ENCODE measurements at places on chromosomes 12 and 14.

DNA sequence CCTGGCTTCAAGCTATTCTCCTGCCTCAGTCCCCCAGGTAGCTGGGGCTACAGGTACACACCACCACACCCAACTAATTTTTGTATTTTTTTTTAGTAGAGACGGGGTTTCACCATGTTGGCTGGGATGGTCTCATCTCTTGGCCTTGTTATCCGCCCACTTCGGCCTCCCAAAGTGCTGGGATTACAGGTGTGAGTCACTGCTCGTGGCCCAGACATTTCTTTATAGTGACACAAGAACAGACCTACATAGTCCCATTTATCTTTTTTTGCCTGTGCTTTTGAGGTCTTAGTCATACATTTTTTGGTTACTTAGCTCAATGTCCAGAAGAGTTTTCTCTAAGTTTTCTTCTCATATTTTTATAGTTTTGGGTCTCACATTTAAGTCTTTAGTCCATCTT, 247.4 kb downstream of the SYT10 start:
- DNase-seq: no peak

DNA sequence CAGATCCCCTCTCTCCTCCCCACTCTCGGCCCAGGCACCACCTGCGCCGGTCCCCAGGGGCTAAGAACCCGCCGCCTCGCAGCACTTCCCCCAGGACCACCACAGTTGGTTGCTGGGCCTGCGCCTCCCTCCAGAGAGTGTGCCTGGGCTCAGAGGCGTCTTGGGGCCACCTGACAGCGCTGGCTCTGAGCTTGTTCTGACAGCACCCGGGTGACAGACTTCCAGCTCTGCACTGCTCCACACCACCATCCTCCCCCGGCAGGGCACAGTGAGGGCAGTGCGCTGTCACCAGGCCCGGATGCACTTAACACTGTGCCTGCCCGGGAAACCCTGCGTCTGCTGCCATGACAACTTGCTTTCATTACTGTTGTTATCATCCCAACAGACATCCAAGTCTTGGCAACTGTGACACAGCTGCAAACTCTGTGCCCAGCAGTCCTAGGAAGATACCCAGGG, 6.6 kb downstream of the BRF1 start:
- DNase-seq: peak; percentile 47

GRCh38 chr12:30796313-30796780, 41.6 kb upstream of the CAPRIN2 start:
- DNase-seq: no peak

DNA sequence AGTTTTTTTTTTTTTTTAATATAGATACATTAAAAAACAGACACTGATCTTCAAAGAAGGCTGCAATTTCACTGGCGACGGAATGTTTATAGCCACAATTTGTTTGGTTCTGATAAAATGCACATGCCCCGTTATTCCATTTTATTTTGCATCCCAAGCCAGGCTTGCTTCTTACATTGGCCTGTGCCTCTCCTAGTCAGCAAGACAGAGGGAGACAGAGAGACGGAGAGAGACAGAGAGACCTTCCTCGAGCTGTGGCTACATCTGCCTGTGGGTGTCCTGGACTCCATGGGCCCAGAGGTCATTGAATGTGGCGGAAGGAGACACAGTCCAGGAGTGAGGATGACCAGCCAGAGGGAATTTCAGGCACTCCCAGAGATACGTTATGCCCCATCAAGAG, 926.6 kb downstream of the VRK1 start:
- no peak for DNase-seq

DNA sequence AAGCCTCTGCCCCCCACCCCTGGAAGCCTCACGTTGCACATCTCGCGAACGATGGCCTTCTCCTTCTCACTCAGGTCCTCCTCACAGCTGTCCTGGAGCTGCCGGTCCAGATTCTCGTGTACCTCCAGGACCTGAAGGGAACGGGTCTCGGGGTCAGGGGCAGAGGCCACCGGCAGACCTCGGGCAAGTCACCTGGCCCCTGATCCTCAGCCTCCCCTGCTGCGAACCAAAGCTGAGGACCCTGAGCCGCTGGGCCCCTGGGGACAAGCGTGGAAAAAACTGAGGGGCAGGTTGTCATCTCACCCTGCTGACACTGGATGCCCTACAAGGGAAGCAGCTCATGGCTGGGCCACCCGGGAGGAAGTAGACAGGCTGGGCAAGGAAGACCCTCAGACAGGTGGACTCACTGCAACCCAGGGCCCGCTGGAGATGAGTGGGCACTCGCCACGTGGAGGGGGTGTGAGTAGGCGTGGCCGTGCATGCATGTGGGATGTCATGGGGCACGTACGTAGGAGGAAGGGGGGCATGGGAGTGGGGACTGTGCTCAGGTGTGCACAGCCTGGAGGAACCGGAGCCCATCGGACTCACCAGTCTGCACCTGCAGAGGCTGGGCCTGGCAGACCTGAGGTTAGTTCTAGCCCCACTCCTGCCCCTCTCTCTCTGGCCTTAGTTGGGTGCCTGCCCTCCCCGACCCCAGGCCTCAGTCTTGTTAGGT, 35.1 kb downstream of the CCNK start:
- no peak for DNase-seq

- DNase-seq: peak; percentile 33
These were observed 20.9 kb upstream of the ANO2 start for GRCh38 chr12:5965950-5966383.

DNA sequence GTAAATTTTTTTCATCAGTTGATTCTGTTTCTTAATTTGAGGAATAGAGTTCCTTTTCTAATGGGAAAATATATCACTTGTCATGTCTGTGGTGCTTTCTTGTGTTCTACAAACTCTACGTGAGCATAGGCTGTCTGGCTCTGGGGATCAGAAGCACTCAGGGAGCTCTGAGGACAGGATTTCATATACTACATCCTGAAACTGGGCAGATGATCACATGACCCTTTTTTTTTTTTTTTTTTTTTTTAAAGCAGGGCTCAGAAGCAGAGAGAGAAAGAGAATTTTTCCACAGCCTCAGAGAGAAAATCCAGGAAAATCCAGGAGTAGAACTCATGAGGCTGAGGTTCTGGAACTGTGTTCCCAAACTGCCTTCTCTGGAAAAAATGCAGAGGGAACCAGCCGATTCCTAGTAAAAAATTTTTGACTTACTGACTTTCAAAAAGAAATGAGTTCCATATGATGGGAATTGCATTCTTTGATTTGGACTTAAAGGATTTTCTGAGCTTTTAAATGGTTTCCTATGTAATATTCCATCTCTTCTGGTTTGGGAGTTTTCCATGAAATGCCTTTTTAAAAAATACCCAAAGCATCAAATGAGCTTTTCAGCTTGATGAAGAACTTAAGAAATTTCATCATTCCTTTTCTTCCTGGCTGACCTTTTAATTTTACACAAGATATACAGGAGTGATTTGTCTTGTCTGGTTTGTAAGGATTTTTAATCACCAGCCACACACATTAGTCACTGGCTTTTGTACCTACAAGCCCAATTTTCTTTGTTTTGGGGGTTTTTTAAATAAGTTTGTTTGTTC, 183.1 kb upstream of the HIF1A start:
- DNase-seq: no peak

GRCh38 chr14:84403585-84403984, 1126.4 kb upstream of the FLRT2 start:
- no peak for DNase-seq

DNA sequence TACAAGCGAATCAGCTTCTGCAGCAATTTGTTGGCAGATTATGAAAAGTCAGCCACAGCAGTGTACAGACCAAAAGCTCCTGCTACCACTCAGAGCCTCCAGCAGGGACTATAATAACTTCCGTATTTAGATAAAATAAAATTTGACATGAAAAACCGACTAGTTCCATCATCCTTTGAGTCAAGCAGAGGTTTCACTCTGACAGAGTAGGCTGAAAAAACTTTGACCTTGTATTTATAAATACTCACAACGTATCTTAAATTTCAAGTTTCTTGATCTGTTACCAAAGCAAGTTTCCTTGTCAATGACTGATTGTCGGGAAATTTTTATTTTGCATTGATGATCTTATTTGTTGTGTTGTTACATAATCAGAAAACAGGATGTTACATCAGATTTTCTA, 283.4 kb downstream of the DAD1 start:
- no peak for DNase-seq

- no peak for DNase-seq
These were observed 10.3 kb upstream of the ELK3 start for GRCh38 chr12:96183734-96184370.

DNA sequence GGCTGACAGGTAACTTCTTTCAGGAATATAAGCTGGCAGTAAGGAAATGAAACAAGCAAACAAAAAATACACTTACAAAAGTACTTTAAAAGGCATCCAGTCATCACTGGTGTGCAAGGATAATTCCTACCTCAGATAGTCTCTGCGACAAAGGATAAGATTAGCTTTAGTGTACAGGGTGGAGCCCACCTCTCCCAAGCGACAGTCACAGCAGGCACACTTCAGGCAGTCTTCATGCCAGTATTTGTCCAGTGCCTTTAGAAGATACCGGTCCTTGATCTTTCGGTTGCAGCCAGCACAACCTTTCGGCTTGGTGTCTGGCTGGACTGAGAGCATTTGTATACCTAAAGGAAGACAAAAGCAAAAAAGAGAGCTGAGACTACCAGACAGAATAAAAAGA, 5.4 kb downstream of the LMO3 start:
- no peak for DNase-seq

- DNase-seq: no peak
These were observed 22.8 kb downstream of the FAIM2 start for GRCh38 chr12:49880756-49881414.

- DNase-seq: no peak
These were observed 89.8 kb downstream of the CHST11 start for GRCh38 chr12:104546575-104546974.

DNA sequence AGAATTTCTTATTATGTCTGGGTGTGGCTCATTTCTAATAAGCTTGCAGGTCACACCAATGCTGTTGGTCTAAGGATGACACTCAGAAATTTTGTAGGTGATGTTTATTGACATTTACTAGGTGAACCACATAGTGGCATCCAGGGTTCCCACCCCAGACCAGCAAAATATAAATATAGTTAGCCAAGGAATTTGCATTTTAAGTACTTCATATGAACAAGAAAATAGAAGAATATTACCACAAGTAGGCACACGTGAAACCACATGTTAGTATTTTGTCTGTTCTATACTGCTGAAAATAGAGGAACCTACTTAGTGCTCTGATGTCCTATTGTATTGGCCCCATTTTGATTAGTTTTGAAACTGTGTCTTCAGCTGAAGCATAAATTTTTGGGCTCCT, 71.1 kb downstream of the USP15 start:
- DNase-seq: no peak

DNA sequence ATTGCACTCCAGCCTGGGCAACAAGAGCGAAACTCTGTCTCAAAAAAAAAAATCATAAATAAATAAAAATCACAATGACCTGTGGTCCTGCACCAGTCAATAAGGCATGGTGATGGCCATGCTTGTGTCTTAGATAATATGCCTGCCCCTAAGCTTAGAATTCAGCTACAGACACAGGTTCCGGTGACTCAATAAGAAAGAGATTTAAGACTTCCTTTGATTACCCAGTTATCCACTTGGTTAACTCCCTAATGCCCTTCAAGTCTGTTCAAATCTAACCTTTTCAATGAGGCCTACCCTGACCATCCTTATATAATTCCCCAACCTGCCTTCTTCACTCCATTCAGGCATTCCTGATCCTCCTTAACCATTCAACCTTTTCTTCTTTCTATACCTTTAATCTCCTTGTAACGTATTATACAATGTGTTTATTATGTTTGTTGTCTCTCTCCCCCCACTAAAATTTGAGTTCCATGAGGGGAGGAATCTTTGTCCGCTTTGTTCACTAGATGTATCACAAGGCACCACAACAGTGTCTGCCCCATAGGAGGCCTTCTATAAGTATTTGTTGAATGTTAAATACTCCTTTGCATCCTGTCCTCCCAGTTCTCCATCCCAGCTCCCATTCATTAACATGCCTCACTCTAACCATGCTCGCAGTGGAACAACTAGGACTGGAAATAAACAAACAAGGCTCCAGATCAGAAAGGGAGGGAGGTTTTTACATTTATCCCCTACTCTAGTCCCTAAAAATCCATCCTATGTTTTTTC, 8.9 kb downstream of the MAP4K5 start:
- DNase-seq: no peak

DNA sequence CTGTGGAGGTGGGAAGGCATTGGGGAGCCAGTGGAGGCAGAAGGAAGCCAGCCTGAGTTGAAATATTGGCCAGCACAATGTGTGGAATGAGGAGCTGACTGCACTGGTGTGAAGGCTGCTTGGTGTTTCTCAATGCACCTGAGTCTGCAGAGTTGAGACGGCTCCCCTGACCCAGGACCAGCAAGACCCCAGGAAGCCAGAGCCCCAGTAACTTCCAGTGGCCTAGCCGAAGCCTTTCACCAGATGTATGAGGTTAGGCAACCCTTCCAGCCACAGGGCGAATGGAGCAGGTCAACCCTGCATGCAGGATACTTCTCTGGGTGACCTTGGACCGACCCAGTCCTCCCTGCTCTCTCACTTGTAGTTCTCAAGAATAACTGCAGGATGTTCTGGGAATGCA, 12.9 kb upstream of the KRT73 start:
- DNase-seq: no peak

DNA sequence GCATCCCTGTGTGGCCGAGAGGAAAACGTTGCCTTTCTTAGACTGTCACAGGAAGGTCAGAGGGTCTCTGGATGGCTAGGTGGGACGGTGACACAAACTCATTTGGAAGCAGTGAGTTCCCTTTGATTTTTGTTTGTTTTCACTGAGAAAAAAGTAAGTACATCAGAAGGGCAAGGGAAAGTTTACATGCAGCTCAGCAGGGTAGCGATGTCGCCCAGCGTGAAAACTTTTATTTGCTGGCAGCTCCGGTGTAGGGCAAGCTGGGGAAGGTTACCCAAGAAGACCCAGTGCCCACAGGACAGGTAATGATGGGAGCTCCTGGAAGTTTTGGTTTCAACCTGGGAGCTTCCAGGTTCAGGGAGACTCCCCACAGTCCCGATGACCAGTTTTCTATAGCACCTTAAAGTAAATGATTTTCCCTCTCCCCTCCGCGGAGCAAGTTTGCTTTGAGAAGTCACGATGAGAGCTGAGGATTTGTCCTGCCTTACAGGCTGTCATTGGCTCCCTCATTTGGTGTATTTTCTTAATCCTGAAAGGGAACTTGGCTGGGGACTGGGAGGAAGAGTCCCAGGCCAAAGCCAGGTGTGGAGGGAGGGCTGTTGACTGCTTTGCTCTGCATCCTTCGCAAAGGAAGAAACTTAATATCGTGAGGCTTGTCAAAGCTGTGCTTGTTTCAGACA, 64.7 kb upstream of the ESRRB start:
- DNase-seq: no peak

- no peak for DNase-seq
These were observed 202.2 kb upstream of the HMGA2 start for GRCh38 chr12:65622056-65622455.

Measured in stimulated activated CD4-positive, alpha-beta T cell treated with anti-CD3 and anti-CD28 coated beads, Interleukin-12 subunit alpha, Interleukin-12 subunit beta, amount 100 ng/mL, for 48 hours (primary cell).